Upper lobe of right lung (tissue), 1 donor: ENCODE measurements at places on chromosomes 3 and 15.
A peak's percentile ranks its signal among the peaks of the same experiment; 100 is the strongest.

DNA sequence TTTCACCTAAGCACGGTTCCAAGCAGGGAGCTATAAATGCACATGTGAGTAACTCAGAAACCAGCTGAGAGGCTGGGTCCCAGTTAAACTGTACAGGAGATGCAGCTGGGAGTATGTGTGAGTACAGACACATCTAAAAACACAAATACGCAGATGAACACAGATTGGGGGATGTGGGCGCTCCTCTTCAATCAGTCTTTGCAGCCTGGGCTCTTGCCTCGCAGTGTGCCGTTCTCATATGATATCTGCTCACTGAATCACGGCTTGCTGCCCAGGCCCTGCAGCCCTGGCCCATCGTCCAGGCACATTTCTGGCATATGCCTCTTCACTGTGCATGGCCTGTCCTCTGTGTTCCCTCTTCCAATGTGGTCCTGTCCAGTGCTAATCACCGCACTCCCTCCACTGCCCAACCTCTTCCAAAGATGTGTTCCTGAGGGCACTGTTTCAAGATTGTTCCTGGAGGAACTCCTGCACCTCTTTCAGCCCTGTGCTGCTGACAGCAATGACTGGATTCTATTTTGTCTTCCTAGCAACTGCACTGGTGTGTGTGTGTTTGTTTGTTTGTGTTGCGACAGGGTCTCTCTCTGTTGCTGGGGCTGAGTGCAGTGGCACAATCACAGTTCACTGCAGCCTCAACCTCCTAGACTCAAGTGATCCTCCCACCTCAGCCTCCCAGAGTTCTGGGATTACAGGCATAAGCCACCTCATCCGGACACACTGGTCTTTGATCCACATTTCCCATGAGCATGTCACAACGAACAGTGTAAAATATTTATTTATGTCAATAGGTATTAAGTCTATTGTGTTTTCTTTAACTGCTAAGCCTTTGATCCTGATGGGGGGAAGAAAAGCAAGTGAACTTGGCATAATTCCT, 17.0 kb downstream of the CA12 start:
- no peak for DNase-seq

DNA sequence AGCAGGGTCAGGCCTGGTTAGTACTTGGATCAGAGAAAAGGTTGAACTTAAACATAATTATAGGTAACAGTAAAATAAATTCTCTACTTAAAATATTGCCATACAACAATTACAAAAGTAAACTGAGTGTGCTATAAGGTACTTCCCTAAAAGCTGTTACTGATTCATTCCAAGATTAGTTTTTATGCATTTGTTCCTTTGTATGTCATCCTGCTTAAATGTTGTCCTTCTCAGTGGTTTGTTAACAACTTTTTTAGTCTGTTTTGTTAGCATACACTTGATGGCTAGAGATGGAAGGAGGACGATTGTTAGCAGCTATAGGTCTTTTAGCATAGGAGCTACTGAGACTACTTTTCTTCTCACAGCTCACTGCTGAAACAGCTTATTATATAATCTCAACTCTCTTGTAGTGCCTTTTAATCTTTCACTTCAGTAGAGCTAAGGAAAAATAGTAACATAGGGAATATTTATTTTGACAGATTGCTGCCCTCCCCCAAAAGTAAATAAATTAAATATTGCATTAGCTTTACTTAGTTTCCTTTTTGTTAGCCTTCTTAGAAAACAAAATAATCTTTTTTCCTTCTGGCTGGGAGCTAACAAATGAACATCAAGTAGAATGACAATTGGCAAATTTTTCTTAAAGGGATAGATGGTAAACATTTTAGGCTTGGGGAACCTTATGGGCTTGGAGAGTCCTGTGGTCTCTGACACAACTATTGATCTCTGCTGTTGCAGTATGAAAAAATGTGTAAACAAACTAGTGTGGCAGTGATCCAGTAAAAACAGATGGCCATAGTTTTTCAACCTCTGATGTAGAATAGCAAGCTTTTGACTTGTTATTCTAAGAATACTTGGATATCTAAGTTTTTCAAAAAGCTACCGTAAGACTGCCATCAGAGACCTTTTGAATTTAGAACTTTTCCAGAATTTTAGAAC, 39.5 kb downstream of the USP8 start:
- no peak for DNase-seq

DNA sequence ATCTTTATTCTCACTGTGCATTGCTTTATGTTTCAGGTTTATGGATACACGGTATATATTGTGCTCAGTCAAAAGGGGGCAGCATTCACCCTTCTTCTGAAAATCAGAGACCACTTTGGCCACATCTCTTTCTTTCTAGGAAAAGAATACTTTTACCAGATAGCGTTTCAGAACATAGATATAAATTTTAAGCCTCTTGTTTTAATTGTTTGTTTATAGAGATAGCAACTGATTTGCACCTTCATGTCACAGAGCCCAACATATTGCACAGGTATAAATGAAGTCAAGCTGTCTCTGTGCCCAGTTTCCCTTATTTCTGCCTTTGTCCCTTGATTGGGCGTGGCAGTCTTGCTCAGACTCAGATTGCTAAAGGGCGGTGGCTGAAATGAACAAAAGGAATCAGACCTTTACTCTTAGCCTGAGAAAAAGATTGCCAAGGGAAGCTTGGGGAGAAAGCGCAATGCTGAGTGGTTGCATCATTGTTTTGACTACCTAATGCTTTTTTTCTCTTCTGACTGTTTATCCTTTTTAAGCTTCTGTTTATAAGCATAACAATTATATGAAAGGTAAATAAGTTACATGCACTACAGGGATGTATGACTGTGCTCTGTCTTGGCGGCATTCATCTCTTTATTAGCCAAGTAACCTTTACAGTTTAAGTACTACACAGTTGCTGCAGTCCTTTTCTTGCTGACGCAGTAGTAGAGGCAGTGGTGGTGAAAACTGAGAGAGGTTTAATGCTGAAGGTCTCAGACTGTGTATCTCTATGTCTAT, 70.8 kb upstream of the ZBTB20 start:
- DNase-seq: no peak

DNA sequence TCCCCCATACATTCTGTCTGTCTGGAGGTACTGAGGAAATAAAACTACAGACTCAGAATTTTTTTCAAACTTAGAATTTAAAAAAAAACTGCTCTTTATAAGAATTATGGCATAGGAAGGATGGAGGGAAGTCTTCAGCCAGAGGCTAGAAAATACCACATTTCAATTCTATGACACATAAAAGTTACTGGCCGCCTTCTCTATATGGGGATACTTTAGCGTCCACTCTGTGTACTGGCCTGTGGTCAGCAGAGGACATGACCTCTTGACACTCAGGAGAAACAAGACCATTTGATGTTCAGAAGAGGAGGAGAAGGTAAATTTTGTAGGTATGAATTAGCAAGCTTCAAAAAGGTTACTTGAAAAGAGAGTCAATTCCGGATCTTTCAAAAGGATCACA, 417.4 kb downstream of the MFSD1 start:
- DNase-seq: no peak

GRCh38 chr3:53236112-53236841, 19.5 kb downstream of the TKT start:
- peak; percentile 85 for DNase-seq
